Activated CD8-positive, alpha-beta T cell treated with anti-CD3 and anti-CD28 coated beads for 36 hours (primary cell): ENCODE measurements at places on chromosomes 2 and 18.

- H3K27ac ChIP-seq, result no peak overlapping the region
- DNase-seq, result no peak
- H3K4me3 ChIP-seq, result no peak overlapping the region
- H3K27me3 ChIP-seq, result no peaks in the 10 kb centered on the region
- H3K36me3 ChIP-seq, result no peaks in the 10 kb centered on the region
- no peaks in the 10 kb centered on the region for H3K4me1 ChIP-seq
These were observed 94.4 kb downstream of the MEP1B start for GRCh38 chr18:32284284-32284683.

DNA sequence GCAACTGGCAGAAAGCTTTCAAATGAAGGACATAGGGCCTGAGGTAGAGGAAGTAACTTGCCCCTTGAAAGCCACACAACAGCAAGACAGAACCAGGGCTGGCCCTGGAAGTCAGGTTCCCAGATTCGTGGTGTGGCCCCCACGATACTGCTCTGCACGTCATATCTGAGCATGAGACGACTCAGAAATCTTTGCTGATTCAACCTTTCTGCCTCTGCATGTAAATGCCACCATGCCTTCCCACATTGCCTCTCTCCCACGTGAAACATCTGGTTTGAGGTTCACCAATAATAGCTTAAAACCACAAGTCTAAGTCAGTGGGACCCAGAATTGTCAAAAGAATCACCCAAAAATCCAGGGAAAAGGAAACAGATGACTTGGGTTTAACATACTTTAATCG is 214.0 kb upstream of the TRIB2 start:
- H3K27ac ChIP-seq, result peak overlapping the region; percentile 73
- H3K4me1 ChIP-seq, result peaks cover 94% of the 10 kb centered on the region
- peak overlapping the region; percentile 13 for H3K4me3 ChIP-seq
- peak; percentile 71 for DNase-seq
- no peaks in the 10 kb centered on the region for H3K27me3 ChIP-seq

- DNase-seq, result no peak
- H3K36me3 ChIP-seq, result no peaks in the 10 kb centered on the region
- H3K27me3 ChIP-seq, result peaks cover 2% of the 10 kb centered on the region
- H3K4me3 ChIP-seq, result no peak overlapping the region
- H3K4me1 ChIP-seq, result no peaks in the 10 kb centered on the region
These were observed 16.3 kb downstream of the ST6GAL2 start for GRCh38 chr2:106869512-106870275.

- peak; percentile 56 for DNase-seq
- H3K27ac ChIP-seq, result peak overlapping the region; percentile 78
- no peaks in the 10 kb centered on the region for H3K36me3 ChIP-seq
- peak overlapping the region; percentile 13 for H3K4me3 ChIP-seq
- peaks cover 1% of the 10 kb centered on the region for H3K27me3 ChIP-seq
These were observed 60.0 kb downstream of the ZEB2 start for GRCh38 chr2:144459937-144460336.

DNA sequence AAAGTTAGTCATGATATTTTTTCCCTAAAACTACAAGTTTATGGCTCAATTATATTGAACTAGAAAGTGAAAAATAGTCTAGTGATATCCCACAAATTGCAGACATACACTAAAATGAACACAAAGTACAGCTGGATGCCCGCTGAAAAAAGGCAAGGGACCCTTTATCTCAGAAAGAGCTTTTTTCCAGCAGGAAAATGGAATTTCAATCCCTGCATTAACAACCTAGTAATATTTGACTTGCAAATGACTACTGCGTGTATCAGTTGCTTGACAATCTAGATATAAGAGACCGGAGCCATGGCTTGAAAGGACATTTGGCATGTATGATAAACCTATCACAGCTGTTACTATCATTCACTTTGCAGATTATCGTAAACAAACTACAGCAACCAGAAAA is 49.1 kb downstream of the LRPPRC start:
- no peak overlapping the region for H3K27ac ChIP-seq
- H3K4me3 ChIP-seq, result no peak overlapping the region
- DNase-seq, result no peak
- peaks cover 2% of the 10 kb centered on the region for H3K4me1 ChIP-seq

GRCh38 chr2:98833172-98833916 is 102.4 kb upstream of the MGAT4A start:
- no peaks in the 10 kb centered on the region for H3K36me3 ChIP-seq
- no peak overlapping the region for H3K4me3 ChIP-seq
- DNase-seq, result peak; percentile 61
- no peaks in the 10 kb centered on the region for H3K27me3 ChIP-seq
- H3K4me1 ChIP-seq, result peaks cover 53% of the 10 kb centered on the region

DNA sequence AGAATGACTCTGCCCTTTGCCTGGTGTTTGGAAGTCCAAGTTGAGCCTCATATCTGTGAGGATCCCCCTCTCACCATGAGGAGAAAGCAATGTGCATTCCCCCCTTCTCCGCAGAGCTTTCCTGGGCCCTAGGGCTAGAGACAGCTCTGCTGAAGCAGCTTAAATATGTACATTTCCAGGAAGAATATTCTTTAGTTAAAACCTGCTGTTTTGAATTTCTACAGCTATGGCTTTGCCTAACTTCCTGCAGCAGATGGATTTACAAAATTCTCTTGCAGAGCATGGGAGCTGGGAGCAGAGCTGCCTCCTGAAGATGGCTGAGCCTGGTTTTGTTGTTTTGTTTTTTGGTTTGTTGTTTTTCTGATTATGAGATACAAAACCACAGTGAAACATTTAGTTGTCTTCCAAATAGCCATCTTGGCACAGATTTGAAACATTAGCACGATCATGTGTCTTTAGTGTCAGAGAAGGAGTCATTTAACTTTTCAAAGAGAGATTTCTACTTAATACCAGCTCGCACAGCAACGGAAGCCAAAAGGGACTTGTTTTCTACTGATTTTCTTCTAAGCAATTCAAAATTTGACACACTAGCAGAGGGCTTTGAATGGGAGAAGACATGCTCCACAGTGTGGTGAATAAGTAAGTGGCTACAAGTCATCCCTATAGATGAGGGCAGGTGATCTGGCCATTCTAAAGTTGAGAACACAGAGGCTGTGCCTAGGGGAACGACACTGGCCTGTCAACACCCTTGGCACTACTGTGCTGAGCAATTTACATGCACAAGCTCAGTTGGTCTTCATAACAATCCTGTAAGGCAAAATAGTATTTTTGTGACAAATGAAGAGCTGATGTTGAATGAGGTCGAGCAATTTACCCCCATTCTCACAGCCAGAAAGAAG is 222.6 kb downstream of the MREG start:
- peaks cover 4% of the 10 kb centered on the region for H3K27me3 ChIP-seq
- H3K4me3 ChIP-seq, result no peak overlapping the region
- peaks cover 8% of the 10 kb centered on the region for H3K4me1 ChIP-seq

DNA sequence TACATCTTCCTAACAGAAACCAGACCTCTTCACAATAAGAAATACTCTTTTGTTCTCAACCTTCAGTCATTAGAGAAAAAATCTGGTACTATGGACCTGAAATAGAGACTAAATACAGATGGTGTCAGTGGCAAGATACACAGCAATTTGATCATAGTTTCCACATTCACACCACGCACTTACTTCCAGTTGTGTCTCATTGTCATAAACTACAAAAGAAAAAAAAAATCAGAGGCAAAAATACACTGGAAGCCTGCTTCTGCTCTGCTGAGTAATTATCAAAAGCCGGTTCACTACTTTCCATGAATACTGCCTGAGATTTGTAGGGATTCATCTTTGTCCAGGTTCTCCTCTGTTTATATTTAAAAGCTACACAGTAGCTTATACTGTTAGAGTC is 182.6 kb downstream of the PID1 start:
- H3K4me1 ChIP-seq, result no peaks in the 10 kb centered on the region
- no peak for DNase-seq
- H3K4me3 ChIP-seq, result no peak overlapping the region
- no peaks in the 10 kb centered on the region for H3K36me3 ChIP-seq
- no peaks in the 10 kb centered on the region for H3K27me3 ChIP-seq
- no peak overlapping the region for H3K27ac ChIP-seq
